Kidney glomerular epithelial cell (primary cell): ENCODE measurements at places on chromosomes 3 and 15.
A peak's percentile ranks its signal among the peaks of the same experiment; 100 is the strongest.

- no peak for DNase-seq
These were observed 72.1 kb upstream of the TPRG1 start for GRCh38 chr3:189099505-189100290.

DNA sequence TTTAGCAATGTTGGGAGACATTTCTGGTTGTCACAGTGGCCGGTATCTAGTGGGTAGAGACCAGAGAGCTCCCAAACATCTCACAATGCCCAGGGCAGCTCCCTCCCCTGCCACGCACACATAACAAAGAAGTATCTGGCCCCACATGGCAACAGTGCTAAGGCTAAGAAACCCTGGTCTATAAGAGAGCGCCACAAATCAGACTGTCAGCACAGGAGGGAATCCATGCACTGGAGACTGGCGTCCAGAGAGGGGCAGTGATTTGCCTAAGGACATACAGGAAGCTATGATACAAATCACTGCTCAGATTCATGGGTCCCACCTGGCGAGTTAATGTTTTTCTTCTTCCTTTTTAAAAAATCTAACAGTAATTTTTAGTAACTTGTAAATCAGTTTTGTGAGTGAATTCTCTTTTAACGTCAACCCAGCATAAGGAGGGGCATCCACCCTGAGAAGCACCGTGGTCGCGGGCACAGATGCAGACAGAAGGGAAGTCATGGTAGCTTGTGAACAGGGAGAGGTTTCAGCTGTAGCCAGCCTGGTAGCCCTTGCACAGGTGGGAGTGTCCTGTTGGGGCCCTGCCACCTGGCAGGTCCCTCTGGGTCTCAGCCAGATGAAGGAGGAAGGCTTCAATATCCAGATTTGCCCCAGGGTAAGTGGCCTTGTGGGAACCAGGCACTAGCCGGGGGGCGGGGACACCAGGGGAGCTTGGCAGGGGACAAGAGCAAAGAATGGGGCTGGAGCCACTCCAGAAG, 8.7 kb downstream of the ISG20 start:
- DNase-seq: no peak

GRCh38 chr3:145939431-145939830, 221.6 kb downstream of the PLOD2 start:
- no peak for DNase-seq

DNA sequence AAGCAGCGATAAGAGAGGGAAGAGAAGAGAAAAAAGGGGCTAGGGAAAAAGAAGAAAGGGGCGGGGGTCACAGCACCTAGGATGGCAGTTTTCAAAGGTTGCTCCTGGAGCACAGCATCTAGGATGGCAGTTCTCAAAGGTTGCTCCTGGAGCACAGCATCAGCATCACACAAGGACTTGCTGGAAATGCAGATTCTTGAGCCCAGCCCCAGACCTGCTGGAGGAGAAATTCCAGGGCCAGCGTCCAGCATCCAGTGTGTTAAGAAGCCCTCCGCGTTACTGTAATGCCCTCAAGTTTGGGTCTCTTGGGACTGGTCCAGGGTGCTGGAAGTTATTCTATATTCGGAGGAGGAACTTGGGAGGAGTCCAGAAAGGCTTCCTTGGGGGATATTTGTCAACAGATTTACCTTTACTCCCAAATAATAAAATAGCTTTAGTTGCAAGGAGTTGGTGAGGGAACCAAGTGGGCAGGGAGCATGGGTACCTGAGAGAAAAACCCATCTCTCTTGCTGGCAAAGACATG, 519.4 kb downstream of the SHQ1 start:
- DNase-seq: no peak

DNA sequence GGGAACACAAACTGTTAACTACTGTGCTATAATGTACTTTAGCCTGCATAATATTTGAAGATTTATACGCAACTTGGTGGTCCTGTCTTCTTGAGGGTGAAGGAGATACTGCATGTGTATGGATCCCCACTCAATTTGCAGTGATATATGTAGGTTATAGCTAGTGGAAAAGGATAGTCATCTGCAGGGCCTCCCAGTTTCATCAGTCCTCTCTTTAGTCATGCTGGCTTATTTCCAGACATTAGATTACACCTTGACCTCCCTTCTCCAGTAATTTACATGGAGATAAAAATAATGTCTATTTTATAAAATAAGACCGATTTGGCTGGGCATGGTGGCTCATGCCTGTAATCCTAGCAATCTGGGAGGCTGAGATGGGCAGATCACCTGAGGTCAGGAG, 3.7 kb downstream of the NR1D2 start:
- no peak for DNase-seq

DNA sequence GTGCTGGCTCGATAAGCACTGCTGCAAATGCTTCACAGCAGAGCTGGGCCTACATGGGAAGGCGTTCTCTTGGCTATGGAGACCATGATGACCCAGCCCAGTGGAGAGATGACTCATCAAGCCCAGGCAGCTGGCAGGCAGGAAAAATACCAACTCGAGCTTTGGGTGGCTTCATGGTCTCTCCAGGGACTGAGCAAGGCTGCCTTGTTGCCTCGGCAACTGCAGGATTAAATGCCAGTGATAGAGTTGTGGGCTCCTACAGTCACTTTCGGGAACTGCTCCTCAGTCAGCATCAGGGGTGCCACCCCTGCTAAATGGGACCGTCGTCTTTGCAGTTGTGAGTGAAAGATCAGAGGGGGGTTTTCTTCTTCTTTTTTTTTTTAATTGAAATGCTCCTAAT, 54.6 kb upstream of the MYZAP start:
- DNase-seq: peak; percentile 25

- no peak for DNase-seq
These were observed 28.6 kb downstream of the ITGA11 start for GRCh38 chr15:68403161-68403941.

DNA sequence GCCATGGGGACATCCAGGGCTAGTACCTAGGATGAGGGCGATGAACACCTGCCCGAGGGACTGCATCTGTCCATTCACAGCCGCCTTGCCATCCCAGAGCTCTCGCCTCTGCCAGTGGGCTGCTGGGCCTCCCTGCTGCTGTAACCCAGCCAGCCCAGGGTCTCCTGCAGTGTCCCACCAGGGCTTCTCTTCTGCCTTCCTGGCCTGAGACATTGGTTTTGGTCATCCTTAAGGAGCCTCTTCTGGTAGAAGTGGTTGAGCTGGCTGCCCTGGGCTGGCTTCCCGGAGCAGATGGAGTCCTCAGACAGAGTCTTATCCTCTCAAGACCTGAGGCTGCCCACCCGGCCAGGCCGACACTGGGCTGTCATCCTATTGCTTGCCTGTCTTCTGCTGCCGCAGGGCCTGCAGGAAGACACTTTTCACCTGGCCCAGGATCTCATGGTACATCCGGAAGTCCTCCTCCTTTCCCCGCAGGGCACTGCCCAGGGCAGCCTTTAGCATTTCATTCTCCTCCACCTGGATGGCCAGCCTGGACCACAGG, 6.1 kb upstream of the HHATL start:
- no peak for DNase-seq

- no peak for DNase-seq
These were observed 655 bp downstream of the CYFIP1 start for GRCh38 chr15:22979238-22980188.

DNA sequence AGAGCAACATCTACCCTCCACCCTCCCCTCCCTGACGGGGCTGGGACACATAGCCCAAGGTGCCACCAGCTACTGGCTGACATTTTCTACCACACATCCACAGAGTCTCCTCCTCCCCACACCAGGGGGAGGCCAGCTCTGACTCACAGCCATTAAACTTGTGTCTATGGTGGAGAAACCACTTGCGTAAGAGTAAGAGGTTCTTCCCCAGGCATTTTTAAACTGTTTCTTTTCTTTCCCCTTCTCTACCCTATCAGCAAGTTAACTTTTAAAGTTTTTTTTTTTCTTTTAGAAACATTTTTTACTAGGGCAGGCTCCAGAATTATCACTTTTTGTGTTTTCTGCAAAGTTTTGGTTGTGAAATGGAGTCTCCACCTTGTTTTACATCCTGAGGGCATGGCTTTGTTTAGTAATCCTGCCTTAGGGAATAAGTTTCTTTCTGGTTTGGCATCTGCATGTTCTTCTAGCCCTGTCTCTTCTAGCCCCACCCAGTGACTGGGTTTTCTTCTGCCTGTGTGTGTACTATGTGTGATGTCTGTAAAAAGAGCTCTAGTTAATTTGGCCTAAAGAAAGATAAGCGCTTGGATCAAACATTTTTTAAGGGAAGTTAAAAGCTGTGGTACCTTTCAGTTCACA, 148.8 kb upstream of the GADL1 start:
- no peak for DNase-seq

GRCh38 chr15:33149919-33150318, 44.6 kb downstream of the FMN1 start:
- peak; percentile 39 for DNase-seq

GRCh38 chr3:118472586-118472985, 562.1 kb downstream of the IGSF11 start:
- DNase-seq: no peak

GRCh38 chr15:98443526-98443925, 204.8 kb upstream of the IGF1R start:
- DNase-seq: peak; percentile 5

- peak; percentile 12 for DNase-seq
These were observed 56.4 kb downstream of the PLD1 start for GRCh38 chr3:171753665-171754408.

GRCh38 chr3:128075522-128076482, 23.6 kb downstream of the SEC61A1 start:
- DNase-seq: peak; percentile 57

- peak; percentile 51 for DNase-seq
These were observed 355.5 kb downstream of the LRTM1 start for GRCh38 chr3:54572197-54572895.

- peak; percentile 99 for DNase-seq
These were observed 49.8 kb upstream of the SLC4A7 start for GRCh38 chr3:27533718-27534573.

GRCh38 chr3:65742914-65743313, 295.8 kb downstream of the MAGI1 start:
- no peak for DNase-seq

DNA sequence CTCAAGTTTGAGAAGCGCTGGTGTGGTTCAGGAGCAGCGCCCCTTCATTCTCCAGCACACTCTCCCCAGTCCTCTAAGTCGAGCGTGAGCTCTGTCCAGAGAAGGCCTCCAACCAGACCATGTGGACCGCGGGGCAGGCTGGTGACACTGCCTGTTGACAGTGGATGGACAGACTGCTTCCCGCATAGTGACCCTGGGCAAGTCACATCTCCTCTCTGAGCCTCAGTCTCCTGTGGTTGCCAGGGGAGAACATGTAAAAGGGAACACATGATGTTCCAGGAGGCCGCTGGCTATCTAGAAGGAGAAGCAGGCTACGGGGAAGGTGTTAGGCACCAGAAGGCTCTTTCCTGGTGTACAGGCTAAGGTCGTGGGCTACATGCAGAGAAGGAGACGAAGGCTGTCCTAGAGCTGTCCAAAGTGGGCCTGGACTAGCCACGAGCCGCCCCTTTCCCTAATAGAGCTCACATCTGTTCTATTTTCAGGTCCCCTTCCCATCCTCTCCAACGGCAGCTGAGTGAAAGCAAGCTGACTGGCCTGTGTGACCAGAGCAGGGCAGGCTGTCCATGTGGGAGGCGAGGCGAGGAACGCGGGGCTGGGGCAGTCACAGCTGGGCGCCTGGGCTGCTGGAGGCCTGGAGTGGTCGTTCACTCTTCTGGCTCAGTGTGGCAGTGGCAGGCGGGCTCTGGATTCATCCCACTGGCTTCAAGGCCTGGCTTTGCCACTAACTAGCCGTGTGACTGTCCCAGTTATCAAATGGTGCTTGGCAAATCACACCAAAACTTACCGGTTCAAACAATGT, 11.1 kb downstream of the ISG20 start:
- no peak for DNase-seq

GRCh38 chr15:66775127-66776105, 73.4 kb downstream of the SMAD6 start:
- peak; percentile 73 for DNase-seq

DNA sequence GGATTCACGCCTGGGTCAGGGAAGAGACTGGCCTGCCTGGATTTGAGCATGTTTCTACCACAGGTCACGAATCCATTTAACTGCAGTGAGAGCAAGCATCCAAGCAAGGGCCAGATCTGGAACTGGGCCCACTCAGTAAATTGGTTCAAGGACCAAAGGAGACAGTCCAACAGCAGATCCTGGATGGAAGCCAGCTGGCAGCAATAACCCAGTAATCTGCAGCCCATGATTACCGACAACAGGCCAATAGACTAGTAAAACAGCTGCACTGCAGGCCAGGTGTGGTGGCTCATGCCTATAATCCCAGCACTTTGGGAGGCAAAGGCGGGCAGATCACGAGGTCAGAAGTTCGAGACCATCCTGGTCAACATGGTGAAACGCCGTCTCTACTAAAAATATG, 11.8 kb downstream of the SAMD7 start:
- no peak for DNase-seq

DNA sequence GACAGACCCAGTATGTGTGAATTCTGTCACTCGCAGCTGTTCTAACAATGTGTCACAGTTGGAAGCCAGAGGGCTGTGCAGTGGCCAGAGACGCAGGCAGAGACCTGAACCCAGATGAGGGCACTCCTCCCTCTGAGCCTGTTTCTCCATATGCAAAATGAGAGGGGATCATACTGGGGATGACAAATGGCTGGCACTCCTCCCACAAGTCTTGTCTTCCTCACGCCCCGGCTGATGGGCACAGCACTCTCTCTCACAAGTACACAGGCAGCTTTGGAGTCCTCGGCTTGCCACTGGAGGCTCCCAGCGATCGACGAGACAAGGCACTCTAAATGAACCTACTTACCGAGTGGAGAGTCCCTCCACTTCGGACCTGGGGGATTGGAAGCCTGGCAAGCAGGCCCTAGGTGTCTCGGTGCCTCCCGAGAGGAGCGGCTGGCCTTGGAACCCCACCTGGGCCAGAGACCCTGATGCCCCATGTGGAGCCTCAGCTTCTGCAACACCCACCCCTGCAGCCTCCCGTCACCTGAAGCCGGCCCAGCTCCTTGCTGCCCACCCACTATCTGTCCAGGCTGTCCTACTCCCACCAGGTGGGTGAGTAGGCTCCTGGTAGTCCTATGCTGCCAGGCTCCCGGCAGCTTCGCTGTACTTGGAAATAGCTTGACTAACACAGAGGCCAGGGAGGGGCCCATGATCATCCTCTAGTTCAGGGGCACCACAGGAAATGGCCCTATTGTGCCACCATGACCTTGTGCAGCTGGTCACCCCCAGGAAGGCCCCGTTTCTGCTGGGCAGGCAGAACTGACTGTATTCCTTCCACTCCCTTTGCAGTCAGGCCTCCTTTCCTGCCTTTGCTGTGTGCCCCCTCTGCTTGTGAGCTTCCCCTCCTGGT, 65.0 kb upstream of the IQSEC1 start:
- DNase-seq: no peak

- DNase-seq: no peak
These were observed 83.5 kb upstream of the ZNF280D start for GRCh38 chr15:56816781-56817180.

GRCh38 chr3:39808467-39809180, 785 bp upstream of the MYRIP start:
- DNase-seq: no peak

DNA sequence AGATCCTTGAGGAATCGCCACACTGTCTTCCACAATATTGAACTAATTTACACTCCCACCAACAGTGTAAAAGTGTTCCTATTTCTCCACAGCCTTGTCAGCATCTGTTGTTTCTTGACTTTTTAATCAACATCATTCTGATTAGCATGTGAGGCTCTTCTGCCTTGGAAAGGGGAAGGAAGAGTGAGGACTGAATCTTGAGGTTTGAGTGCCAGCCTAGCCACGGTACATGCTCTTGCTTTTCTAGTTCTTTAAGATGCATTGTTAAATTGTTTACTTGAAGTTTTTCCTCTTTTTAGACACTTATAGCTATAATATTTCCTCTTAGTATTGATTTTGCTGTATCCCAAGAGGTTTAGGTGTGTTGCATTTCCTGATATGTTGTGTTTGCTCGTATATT, 596.1 kb downstream of the OTOL1 start:
- DNase-seq: no peak

GRCh38 chr3:103787164-103787871, 1352.5 kb downstream of the ZPLD1 start:
- DNase-seq: no peak
